ENCODE measurements at places on chromosomes 12 and 14.
A peak's percentile ranks its signal among the peaks of the same experiment; 100 is the strongest.

DNA sequence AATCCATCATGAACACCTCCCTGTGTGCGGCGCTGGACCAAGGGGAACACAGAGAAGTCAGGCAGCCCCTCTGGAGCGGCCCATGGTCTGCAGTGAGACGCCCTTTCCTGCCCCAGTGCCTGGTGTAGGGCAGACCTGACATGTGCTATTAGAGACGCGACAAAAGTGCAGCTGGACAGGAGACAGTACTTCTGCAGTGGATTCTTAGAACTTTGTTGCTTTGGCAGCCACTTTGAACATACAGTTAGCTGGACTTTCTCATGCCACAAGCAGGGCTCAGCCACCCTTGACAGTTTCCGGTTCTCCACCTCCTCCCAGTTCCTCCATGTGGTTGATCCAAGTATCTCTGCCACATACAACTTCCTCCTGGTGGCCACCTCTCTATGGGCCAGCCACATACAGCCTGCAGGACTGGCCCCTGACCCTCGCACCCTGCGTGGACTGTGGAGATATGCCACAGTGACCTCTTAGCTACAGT, 45.9 kb downstream of the LGMN start:
- DNase-seq = no peak

DNA sequence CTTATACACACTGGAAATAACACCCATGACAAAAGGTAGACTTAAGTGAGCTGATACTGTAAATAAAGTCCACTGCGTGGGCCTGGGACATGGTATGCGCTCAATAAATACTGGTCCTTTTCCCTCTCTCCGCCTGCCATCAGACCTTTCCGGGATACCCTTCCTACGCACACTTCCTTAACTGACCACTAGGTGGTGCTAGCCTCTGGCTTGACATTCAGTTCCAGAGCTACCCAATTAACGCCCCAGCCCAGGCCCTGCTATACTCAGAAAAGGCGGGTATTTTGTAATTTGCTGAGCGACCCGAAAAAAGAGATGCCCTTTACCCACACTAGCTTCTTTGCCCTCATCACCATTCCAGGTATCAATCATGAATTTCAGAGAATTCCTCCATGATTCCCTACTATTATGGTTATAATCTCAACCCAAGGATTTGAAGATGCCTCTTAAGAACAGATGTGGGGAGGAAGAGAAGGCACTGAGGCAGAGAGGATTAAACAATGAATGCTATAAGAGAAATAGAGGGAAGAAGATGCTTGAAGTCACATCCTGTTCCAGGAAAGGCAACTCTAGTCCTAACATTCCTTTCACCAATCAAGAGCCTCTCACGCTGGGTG, 3.9 kb upstream of the LRP1 start:
- DNase-seq = peak; percentile 62

- no peak for DNase-seq
These were observed 14.2 kb upstream of the OAS2 start for GRCh38 chr12:112964067-112964670.

- no peak for DNase-seq
These were observed 9.6 kb downstream of the OR6S1 start for GRCh38 chr14:20631880-20632389.

DNA sequence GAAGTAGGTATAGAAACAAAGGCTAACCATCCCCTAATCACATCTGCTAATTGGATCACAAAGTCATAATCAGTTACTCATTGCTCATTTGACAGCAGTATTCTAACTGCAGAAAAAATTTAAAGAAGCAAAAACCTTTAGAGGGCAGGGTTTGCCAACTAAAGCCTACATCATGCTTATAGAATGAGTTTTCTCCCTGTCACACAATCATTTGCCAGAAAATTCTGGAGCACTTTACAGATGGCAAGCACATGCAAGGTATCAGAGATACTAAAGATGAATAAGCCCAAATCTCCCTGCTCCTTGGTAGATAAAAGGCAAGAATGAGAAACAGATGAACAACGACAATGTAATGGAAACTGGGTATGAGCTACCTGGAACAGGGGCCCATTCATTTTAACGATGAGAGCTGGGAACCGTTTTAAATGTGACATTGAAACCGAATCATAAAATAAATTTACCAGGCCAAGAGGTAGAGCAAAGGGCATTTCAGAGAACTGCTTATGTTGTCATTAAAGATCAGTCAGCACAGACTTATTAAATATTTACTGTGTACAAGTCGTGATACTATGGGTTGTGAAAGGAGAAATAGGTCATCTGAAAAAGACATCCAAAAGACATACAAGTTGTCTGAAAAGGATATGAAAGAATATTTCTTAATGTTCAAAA, 211.4 kb upstream of the ABCD2 start:
- no peak for DNase-seq

GRCh38 chr12:39815746-39816145, 196.1 kb upstream of the ABCD2 start:
- no peak for DNase-seq

GRCh38 chr12:29241821-29242591, 92.9 kb downstream of the FAR2 start:
- no peak for DNase-seq

GRCh38 chr12:103667125-103667524, 80.1 kb downstream of the STAB2 start:
- no peak for DNase-seq

DNA sequence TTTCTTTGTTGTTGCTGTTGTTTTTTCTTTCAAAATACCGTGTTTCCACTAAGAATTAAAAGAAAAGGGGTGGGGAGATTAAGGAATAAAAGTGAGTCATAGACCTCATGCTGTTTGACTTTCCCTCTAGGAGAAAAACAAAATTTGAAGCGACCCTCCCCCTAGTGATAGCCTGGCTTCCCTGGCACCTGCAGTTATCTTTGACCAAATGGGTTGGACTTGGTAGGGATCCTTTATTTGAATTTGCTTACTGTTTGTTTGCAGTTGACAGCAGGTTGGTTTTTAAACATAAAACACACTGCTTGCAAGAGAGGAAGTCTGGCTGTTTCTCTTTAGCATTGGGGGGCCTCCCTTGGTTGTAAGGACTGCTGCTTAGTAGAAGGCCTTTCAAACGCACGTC, 14.0 kb downstream of the OTX2 start:
- DNase-seq = no peak

GRCh38 chr12:130456375-130457199, 118.9 kb downstream of the PIWIL1 start:
- DNase-seq = no peak

DNA sequence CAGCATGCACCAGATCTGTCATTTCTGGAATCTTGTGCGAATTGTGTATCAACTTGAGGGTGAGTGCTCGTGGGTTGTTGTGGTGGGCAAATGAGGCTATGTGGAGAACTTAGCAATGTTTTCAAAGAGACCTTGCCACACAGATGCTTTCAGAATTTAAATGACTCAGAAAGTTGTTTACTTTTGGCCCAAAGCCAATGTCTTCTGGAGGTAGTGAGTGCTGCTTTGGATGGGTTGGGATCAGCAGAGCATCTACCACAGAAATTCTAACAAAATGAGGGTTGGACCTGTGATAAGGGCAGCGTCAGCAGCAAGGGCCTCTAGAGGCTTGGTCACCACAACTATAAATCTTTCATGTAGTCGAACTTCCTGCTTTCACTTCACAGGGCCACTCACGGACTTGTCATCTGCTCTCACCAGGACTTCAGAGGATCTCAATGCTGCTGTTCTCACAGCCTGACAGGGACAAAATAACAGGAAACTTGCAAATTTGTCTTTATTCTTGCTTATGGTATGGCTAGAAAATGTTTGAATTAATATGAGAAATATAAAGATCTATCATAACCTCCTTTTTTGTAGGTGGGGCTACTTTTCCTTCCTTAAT, 111.4 kb downstream of the DACT1 start:
- no peak for DNase-seq

DNA sequence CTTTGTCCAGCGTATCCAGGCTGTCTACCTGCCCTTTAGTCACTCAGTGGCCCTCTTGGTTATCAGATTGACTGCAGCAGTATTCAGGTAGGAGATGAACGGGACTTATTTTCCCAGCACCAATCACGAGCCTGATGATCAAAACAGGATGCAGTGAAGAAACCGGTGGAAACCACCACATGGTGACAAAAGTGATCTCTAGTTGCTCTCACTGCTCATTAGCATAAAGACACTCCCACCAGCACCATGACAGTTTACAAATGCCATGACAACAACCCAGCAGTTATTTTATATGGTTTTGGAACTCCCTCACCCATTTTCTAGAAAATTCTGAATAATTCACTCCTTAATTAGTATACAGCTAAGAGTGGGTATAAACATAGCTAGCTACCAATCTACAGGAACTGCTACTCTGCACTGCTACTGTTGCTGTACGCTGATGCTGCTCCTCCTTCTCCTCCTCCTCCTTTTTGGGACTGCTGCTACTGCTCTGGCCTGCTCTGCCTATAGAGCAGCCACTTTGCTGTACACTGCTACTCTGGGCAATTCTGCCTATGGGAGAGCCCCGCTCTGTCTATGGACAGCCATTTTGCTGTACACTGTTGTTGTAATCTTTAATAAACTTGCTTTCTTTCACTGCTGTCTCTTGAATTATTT, 142.5 kb upstream of the SSTR1 start:
- no peak for DNase-seq

DNA sequence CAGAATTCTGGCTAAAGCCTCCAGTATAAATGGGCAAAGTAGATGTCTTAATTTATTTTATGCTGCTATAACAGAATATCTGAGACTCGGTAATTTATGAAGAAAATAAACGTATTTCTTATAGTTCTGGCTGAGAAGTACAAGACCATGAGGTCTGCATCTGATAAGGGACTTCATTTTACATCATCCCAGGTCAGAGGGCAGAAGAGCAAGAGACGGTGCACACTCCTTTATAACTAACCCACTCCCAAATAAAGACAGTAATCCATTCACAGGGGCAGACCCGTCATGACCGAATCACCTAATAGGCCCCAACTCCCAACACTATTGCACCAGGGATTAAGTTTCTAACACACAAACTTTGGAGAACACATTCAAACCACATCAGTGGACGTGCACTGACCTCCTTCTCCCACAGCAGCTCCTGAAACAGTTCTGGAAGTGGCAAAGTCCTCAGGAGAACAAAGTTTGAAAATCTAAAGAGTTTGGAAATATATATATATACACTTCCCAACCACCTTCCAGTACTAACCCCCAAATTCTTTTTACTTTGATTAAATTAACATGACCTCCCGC, 116.5 kb downstream of the MED13L start:
- DNase-seq = no peak

- no peak for DNase-seq
These were observed 69.2 kb upstream of the LTA4H start for GRCh38 chr12:96104566-96104965.

DNA sequence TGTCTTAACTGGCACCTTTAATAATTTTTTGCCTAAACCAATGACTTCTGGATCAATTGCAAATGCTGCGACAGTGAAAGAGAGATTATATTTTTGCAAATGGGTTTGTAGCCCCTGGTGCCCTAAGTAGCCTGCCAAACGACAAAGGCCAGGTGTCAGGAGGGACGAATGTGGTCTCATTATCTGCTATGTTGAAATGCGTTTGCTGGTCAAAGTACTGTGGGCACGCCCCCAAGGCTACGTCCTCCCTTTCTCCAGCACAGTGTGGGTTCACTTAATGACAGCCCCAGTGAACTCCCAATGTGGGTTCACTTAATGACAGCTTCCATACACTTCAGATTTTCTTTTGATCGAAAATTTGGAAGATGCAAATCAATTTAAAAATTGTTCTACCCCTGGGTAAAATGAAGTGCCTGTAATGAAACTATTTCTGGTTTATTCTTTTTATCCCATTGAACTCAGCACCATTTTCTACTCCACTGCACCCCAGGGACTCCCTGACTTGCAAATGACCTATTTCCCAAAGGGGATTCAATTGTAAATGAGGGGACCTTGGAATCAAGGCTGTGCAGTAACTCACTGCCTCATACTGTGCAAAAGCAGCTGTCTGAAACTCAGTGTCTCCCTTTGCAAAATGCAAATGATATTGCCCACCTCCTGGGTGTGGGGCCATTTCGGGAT, 1.4 kb downstream of the SERPINA11 start:
- no peak for DNase-seq

Measured in NCI-H2227 treated with DMSO at 0.1 percent for 48 hours (cell line).